Bronchial smooth muscle cell (primary cell): ENCODE measurements at places on chromosomes 3 and 15. TPM values are rescaled to one million over a fixed set of nuclear protein-coding genes. Genes with fewer than 3 reads are reported as not detected.

C3orf80 gene
- total RNA-seq, result 0.16 TPM in 1 of 2 replicates, not detected in the other

COL6A5 gene
- total RNA-seq, result not detected in 2 replicates

GOLGA8G gene
- total RNA-seq, result not detected in 2 replicates

EPHB1 gene
- 0.34 and 0.63 TPM in 2 replicates for total RNA-seq

AMOTL2 gene
- 12.3 and 48.1 TPM in 2 replicates for total RNA-seq

NAALADL2 gene
- total RNA-seq, result 7.4 and 9.5 TPM in 2 replicates

TRH gene
- not detected in 2 replicates for total RNA-seq
